ENCODE measurements at places on chromosomes 2 and 18.

GRCh38 chr2:236499691-236500578 lies 69.7 kb upstream of the ACKR3 start:
- no peak for DNase-seq

GRCh38 chr2:38148501-38148900 lies 72.5 kb upstream of the CYP1B1 start:
- no peak for DNase-seq

GRCh38 chr2:113078350-113078839 lies 10.6 kb downstream of the IL1F10 start:
- no peak for DNase-seq

DNA sequence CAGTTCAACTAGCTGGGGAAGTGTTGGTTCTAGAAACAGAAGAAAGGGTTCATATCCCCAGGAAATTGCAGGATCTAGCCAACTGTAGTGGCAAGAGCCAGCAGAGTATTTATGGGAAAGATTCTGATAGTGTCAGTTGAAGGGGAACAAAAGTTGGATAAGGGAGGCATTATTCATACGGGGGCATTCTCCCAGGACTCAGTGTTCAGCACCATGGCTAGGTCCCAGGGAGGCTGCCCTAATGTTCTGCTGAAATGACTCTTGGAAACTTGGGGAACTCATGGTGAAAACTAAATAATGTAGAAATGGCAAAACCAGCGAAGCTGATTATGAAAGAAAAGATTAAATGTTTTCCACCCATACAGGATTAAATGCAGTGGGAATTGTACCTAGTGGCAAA lies 543.7 kb downstream of the TRIB2 start:
- DNase-seq: no peak

DNA sequence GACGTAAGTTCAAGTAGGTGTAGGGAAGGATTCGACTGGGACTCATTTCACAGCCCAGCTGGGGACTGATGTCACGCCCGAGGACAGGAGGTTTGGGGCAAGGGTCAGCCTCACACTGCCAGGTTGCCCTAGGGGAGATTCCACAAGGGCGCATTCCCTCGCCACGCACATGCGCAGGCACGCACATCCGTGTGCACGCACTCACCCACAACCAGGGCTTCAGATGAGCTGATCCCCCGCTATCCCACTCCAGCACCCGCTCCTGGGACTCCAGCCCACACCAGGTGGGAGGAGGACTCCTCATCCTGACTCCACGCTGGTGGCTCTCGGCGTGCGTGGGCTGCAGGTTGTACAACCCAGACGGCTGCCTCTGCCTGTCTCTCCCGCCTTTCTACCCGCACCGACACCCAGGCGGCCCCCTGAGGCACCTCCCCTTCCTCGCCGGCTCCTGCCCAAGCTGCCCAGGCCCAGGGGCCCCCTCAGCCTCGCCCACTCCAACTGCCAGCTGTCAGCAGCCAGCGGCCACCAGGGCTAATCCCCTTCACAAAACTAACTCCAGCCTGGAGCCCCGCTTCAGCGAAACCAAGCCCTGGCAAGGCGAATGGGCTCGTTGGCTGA lies 47.8 kb upstream of the FOSL2 start:
- DNase-seq: no peak

GRCh38 chr18:27665264-27665799 lies 480.2 kb upstream of the CHST9 start:
- DNase-seq: no peak

DNA sequence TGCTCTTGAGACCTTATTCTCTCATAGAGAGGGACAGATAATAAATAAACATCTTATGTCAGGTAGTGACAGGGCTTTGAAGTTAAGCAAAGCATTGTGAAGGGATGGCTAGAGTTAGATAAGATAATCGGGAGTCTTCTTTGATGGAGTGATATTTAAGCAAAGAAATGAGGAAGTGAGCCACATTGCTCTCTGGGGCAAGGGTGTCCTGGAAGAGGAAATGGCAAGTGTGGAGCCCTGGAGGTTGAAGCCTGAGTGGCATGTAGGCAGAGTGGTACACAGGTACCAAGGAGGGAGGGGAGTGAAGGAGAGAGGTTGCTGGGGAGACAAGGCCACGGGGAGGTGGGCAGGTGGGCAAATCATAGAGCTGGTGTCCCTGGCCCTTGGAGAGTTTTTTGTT lies 110.2 kb downstream of the CTAGE1 start:
- DNase-seq: no peak

DNA sequence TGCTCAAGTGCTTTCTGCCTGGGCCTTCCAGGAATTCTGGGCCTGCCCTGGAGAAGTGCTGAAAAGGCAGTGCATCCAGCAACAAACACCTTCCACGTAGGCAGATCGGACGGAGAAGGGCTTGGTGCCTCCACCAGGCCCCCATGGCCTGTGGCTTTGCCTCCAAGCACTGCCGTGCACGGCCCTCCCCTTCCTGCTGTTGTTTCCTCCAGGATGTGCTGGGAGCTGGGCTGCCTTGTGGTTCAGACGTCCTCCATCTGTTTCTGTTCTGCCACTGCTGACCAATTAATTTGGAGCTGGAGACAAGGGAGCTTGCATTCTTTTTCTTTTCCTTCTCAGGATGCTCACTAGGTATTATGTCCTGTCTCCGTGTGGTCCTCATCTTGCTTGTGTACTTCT lies 197.0 kb downstream of the HRH4 start:
- no peak for DNase-seq

GRCh38 chr18:457140-457519 lies 43.4 kb downstream of the COLEC12 start:
- no peak for DNase-seq

- no peak for DNase-seq
These were observed 16.8 kb downstream of the CXCR1 start for GRCh38 chr2:218149848-218150440.

DNA sequence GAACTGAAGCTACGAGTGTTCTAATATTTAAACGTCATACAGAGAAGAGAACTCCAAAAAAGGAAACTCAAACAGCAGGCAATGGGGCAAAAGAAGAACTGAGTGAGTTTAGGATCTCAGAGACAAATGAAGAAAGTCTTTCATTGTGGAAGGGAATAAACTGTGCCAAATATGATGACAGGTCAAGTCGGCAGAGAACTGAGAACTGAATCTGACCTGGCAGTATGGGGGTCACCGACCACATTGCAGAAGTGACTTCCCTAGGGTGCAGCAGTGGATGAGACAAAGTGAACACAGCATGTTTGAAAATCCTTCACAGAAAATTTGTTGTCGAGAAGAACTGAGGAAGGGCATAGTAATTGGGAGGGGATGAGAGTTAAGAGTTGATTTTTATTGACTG lies 55.9 kb downstream of the TTC21B start:
- DNase-seq: no peak

DNA sequence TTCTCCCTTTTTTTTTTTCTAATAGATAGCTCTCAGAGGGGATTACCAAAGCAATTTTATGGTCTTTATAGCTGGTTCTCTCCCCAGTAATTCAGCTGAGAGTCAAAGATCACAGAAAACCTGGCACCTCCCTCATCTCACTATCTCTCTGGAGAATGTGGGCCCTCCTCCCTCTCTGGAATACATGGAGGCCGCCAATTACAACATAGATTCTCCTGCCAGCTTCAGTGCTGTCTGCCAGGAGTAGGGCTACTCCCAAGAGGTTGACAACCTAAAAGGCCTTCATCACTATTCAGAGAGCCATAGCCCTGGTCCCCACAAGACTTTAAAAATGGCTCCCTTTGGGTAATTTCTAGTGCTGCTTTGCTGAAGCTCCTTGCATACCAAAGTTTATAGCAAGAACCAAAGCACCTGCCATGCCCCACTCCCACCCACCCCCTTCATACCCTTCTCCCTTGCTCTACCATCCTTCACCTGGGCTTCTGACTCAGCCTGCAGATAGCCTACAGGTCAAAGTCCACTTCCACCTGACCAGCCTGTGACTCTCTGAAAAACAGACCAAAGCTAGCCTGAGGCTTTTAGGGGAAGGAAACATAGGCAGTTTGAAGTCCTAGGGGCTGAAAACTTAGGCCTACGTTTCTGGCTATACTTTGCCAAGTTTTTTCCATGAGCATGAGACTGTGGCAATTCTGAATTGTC lies 472.3 kb downstream of the TNS1 start:
- no peak for DNase-seq

- no peak for DNase-seq
These were observed 160.9 kb upstream of the MEIS1 start for GRCh38 chr2:66273933-66274490.

GRCh38 chr2:196827356-196827755 lies 18.2 kb upstream of the C2orf66 start:
- no peak for DNase-seq

- DNase-seq: no peak
These were observed 110.0 kb downstream of the TCF4 start for GRCh38 chr18:55477860-55478581.

- DNase-seq: no peak
These were observed 63.6 kb downstream of the CTNNA2 start for GRCh38 chr2:79576451-79576850.

- DNase-seq: no peak
These were observed 1.3 kb downstream of the RFTN2 start for GRCh38 chr2:197674060-197674459.

DNA sequence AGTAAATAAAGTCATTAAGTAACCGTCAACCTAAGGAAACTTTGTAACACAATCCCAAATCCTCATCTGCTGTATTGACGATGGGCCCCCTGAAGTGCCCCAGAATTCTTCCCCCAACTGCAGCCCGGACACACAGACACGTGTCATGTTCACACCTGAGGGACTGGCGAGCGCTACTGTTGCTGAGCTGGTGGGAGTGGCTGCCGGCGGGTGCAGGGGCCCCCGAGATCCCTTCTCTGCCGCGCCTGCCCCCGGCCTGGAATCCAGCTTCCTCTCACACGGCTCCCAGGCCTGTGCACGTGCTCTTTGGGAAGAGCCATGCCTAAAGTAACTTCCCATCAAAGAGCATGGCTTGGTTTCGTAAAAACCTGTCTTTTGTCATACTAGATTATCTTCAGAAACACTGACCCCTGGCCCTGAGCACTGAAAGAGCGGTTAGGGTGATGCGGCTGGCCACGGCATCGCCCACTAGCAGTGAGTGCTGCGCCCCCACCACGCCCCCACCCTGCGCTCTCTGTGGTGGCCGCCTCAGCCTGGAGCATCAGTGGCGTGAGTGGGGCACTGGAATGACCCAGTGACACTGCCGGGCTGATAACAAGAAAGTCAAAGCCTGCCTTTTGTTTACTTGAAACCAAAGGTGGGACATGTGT lies 56.0 kb downstream of the ADI1 start:
- no peak for DNase-seq

- DNase-seq: no peak
These were observed 6.2 kb downstream of the ODC1 start for GRCh38 chr2:10441948-10442347.

DNA sequence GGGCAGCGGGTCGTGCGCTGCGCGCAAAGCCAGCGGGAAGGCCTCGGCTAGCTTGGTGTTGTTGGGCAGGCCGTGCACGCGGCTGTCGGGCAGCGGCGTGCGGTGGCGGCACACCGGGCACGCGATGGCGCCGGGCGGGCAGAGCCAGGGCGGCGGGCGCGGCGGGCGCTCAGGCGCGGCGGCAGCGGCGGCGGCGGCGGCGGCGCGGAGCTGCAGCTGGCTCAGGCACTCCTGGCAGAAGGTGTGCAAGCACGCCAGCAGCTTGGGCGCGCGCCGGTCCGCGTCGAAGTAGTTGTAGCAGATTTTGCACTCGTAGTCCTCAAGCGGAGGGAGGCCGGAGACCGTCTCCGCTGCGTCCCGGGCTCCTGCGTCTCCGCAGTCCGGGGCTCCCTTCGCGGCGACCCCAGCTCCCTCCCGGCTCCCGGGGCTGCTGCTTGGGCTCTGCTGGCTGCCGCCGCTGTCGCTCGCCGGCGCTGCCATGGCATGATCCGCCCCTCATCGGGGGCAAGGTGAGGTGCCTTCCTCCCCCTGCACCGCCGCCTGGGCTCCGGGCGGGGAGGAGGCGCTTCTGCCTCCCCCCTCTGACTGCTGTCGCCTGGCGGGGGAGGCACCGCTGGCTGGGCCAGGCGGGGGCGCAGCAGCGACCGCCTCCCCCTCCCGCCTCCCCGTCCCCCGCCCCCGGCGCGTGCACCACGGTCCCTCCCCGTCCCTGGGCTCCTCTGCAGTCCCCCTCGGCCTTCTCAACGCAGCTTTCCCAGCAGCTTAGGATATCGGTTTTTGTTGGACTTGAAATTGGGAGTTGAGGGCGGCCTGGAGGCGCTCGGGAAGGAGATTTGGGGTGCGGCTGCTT lies 21.0 kb upstream of the PAX3 start:
- no peak for DNase-seq

Measured in stimulated activated CD4-positive, alpha-beta T cell treated with anti-CD3 and anti-CD28 coated beads, Interleukin-12 subunit alpha, Interleukin-12 subunit beta, amount 100 ng/mL, for 24 hours (primary cell).